ENCODE measurements at places on chromosomes 6 and 20.

DNA sequence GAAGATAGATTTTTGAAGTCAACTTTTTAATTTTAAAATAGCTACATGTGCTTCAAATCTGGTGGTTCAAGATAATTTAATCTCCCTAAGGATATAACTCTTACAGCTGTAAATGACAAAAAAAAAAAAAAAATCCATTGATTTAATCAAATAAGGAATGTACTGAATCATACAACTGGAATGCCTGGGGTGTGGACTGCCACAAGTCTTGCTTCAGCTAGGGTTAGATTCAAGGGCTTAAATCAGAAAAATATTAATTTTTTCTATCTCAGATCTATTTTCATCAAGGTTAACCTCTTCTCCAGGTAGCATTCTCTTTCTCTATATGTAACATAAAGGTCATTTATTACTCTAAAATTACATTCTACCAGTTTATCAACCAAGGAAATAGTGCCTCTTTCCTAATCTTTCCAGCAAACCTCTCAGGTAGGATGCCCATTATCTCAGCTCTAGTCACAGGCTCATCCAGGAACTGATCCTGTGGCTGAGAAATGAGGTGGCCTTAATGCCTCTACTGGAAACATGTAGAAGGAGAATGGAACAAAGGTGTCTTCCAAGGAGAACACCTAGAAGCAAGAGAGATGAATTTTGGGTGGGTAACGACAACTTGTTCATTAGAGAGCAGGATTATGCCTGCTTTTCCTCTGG lies 466.9 kb downstream of the CBLN4 start:
- DNase-seq = no peak

DNA sequence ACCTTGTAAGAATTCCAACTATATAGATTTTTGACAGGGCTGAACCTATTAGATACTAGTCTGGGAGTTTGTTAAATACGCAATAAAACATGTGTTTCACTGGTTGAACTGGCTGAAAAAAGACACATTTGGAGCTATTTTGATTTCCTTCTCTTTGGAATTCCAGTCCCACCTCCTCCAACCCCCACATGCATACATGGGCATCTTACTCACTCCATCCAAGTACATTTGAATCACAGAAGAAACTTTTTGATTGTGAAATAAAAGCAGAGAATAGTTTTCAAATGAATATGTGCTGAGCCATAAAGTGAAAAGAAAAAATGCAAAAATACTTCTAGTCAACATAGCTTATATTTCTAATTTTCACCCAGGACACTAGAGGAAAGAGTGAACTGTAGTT lies 33.9 kb upstream of the STXBP5 start:
- DNase-seq = no peak

DNA sequence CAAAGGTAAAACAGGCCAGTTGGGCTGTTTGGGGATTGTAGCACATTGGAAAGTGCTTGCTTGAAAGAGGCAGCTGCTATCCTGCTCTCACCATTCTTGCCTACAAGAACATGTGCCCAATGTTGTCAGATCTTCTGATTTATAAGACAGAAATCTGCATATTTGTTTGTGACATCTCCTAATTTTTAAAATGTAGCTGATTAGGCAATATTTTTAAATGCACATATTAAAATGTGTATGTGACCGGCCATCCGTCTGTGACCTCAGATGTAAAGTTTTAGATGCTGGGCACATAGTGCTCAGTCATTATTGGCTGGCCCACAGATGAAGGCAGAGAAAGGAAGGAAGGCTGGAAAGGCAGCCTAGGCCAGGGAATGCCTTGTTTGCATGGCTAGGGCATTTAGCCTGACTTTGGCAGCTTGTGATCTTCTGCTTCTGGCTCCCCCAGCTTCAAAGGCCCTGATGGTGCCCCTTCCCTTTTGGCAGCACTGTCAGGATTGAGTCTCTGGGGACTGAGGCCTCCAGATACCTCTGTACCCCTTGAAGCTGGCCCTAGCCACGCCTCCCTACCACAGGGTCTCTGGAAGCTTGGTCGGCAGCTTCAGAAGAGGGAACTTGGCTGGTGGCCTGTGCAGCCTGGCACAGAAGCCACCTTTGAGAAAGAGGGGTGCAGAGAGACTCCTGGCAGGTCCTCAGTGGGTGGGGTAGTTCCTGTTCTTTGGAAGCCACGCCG lies 6.4 kb downstream of the SNPH start:
- DNase-seq = no peak

- no peak for DNase-seq
Observed at GRCh38 chr6:87623248-87623647, 33.3 kb downstream of the ORC3 start.

- no peak for DNase-seq
Observed at GRCh38 chr6:146928503-146928902, 275.7 kb upstream of the STXBP5 start.

DNA sequence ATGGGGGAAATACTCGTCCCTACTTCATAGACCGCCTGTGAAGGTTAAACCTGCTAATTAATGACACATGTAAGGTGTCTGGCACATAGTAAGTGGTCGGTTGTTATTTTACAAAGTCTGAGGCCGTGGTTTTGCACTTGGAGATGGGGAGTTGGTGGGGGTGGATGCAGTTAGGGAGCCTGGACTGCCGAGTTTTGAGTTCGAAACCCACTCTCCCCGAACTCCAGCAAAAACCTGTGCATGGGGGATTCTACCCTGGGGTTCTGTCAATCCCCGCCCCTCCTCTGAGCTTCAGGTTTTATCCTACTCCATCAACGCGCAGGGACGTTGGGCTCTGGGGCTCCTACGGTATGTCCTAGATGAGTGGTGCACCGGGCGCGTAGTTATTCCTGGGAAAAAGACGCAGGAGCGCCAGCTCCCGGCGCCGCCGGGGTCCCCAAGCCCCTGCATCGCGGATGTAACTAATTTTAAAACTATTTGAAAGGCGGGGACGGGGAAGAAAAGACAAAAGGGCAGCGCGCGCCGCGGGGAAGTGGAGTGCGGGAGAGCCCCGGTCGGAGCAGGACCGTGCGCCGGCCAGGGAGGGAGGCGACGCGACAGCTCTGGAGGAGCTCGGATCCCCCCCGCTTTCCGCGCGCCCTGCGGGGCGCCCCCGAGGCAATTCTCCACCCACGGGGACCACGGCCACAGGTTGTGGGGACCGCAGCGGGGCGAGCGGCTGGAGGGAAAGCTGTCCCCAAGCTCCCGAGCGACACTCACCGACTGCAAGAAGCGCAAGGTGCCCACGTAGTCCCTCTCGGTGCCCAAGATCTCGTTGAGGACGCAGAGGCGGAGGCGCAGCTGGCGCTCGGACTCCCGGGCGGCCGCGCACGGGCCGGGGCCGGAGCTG lies 672 bp downstream of the PREX1 start:
- DNase-seq = no peak

- peak; percentile 51 for DNase-seq
Observed at GRCh38 chr20:47220161-47220582, 136.3 kb downstream of the ZMYND8 start.

- DNase-seq = no peak
Observed at GRCh38 chr6:120230008-120230407, 880.4 kb upstream of the MAN1A1 start.
